NCI-H446 treated with DMSO at 0.1 percent for 48 hours (cell line): ENCODE measurements at places on chromosomes 2 and 18.

DNA sequence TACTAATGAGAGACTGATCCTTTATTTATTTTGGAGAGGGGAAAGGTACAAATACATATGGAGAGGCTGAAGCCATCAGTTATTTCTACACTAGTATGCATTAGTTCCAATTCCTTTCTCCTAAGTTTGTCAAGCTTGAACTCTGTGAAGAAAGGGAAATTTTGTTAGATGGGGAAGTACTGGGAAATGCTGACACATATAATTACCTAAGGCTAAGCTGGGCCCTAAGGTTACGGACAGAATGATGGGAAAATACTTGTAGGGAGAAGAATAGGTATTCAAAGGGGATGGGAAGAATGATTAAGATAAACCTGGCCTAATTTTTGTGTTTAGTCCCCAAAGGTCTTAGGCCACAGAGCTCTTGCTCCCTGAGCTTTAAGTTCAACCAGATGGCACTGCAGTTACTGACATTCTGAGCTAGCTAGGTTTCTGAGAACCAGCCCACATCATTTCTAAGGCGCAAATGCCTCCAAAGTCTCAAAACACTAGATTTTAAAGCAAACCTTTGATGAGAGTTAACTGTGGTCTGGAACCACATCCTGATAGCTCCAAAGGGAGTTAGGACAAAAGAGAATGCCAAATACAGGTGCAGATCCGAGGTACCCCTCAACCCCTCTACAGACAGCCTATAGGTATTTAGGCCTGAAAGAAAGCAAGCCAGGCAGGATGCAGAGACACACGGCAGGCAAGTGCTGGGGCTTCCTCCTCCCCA, 2.7 kb downstream of the TMEM163 start:
- no peak for DNase-seq

- DNase-seq: no peak
Observed at GRCh38 chr2:95347681-95348608, 50.8 kb downstream of the KCNIP3 start.

DNA sequence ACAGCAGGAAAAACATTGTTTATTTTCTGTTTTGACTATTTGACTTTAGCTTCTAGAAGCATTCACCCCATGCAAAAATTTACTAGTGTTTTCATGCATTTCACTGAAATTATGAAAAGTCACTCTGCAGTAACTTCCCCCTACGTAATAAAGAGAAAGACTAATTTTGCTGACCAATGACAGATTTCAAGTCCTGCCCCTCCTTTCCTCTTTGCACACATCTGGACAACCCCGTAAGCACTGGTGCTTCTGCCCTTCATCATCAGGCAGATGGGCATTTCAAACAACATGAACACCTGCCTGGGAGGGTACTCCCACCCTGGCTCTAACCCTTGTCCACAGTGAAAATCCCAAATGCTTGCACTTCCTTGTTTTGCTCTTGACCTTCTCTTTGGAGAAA, 815.0 kb upstream of the ID2 start:
- no peak for DNase-seq

- DNase-seq: no peak
Observed at GRCh38 chr2:233409286-233409991, 55.1 kb downstream of the DGKD start.

GRCh38 chr18:11689669-11690565, 853 bp downstream of the GNAL start:
- no peak for DNase-seq

GRCh38 chr18:48800876-48801727, 149.7 kb downstream of the SMAD7 start:
- no peak for DNase-seq

DNA sequence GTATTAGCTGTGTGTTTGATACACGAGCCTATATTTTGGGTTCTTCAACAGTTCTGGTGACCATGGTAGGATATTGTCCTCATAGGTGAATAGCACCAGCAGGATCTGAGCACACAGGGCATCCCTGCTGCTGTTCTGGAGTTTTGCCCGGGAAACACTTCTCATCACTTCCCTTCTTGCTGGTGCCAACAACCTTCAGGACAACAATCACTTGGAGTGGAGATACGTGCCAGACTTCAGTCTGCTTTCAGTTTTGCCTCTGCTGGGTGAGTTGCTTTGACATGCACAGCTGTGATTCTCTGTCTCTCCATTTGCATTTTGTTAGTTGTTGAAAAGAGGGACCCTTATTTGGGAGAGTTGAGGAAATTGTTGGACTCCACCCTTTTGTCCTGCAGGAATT, 1347.2 kb upstream of the DDX18 start:
- DNase-seq: no peak

- no peak for DNase-seq
Observed at GRCh38 chr18:75439348-75439747, 11.8 kb upstream of the SMIM21 start.

GRCh38 chr2:113268621-113269360, 9.9 kb downstream of the PAX8 start:
- DNase-seq: no peak

DNA sequence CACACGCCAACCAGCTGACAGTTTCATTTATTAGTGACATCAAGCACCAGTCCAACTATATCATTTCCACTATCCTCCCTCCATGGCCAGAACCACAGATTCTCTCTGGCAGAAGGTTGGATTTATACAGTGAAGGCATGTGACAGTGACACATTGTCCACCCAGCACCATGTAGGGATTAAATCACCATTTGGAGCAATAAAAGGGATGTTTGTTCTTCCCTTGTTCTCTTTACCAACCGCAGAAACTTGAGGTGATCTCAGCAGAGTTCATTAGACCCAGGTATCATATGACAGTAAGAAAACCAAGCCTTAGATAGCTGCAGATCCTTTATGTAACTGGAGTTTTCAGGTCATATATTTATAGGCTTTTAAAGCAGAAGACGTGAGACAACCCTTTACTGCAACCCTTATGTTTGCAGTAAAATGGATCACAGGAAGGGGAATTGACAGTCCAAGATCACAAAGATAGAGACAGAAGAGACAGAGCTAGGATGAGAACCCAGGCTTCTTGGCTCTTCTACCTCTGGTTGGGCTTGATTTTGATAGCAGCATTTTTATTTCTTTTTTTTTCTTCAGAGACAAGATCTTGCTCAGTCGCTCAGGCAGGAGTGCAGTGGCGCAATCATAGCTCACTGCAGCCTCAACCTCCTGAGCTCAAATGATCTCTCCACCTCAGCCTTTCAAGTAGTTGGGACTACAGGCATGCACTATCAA, 80.1 kb downstream of the XDH start:
- no peak for DNase-seq

- no peak for DNase-seq
Observed at GRCh38 chr2:195595825-195596224, 61.2 kb upstream of the SLC39A10 start.

DNA sequence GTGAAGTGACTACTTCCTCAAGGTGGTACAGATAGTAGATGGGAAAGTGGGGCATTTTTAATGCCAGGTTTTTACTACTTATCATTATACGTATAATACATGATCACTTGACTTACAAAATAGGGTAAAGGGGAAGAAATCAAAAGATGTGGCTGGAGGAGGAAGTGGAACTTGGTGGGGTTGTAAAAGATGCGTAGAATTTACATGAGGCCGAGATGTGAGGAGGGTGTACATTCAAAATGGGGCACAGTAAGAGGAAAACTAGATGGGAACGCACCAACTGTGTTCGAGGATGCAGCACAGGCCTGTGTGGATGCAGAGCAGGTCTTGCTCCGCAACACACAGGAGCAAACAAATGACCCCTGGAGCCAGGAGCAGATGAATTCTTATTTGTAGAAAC, 403.3 kb downstream of the TXNL1 start:
- DNase-seq: no peak

GRCh38 chr2:26620031-26620605, 21.0 kb downstream of the CIB4 start:
- no peak for DNase-seq

DNA sequence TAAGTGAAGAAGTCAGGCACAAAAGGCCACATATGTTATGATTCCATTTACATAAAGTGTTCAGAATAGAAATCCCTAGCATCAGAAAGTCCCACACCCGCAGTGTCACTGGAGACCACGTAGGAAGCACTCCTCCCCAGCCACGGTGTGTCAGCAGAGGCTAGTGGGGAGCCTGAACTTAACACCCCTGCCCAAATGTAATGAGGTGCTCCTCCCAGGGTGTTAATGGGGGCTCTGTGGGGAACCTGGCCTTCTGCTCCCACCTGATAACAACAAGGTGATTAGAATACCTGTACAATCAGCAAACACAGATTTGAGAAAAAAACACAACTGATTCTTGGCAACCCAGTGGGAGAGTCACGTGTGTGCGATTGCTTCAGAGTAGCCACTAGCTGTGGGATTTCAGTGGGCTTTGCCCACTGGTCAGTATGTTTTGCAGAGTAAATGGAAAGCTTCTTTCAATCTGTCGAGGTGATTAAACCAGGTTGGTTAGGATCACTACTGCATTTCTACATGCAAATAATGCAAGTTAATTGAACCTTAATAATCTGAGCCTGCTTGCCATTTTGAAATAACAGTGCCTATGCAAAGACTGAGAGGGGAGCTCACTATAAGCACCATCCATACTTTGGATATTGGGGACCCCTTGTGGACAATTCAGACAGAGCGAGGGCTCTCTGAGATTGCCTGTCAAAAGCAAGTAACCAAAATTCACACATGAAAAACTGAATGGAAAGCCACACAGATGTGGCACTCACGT, 20.6 kb upstream of the ATRAID start:
- peak; percentile 19 for DNase-seq

- DNase-seq: no peak
Observed at GRCh38 chr2:239775623-239776435, 249.3 kb downstream of the NDUFA10 start.

DNA sequence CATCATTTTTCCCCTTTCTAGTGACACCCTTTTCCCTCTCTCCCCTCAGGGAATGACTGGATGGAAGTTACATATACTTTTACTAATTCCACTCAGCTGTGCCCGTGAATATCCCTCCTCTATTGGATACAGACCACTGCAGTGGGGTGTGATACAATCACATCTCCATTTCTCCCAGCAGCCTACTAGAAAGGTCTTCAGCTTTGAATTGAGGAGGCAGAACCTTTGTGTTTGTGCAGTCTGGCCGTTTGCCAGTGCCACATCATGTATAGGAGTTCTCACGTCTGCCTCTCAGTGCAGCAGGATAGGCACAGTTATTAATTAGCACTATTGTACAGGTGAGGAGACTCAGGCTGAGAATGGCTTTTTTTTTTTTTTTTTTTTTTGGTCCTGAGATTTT, 16.4 kb downstream of the TNFRSF11A start:
- no peak for DNase-seq

DNA sequence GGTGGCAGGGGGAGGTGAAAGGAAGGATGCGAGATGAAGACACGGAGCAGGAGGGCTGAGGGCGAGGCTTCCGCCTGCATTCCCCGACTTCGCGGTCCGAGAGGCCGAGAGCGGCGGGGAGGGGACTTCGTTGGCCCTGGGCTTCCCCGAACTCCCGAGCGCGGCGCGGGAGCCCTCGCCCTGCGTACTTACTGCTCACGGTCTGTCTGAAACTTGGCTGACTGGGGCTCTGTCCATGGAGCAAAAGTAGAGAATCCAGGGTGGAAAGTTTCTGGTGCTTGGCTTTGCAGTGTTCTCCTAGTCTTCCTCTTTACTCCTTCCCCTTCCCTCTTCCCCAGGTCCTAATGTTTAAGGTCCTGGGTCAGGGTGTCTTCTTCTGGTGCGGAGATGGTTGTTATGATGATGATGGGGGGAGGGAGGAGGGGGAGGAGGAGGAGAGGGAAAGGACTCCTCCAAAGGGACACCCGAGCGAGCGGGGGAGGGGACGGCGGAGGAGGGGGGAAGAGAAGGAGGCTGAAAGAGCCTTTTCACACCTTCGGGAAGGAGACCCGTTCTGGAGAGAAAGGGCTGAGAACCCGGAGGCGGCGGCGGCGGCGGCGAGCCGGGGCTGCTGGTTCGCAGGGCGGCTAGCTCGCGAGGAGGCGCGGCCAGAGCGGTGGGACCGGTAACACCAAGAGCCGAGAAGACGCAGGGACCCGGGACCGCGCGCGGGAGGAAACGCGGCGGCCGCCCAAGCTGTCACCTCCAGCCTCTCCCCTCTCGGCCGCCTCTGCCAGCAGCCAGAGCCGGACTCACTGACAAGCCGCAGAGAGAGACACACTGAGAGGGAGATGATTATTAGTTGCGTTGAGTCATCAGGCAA, at the start of gene SATB2:
SATB2 (minus strand) TSS at position 793 of the 862 bp plus-strand sequence. CDS start 1,902 bp downstream, outside the sequence.
- DNase-seq: no peak

GRCh38 chr18:63395503-63395902, 26.8 kb downstream of the VPS4B start:
- DNase-seq: no peak

GRCh38 chr2:190695739-190696138, 46.9 kb downstream of the NAB1 start:
- DNase-seq: no peak

DNA sequence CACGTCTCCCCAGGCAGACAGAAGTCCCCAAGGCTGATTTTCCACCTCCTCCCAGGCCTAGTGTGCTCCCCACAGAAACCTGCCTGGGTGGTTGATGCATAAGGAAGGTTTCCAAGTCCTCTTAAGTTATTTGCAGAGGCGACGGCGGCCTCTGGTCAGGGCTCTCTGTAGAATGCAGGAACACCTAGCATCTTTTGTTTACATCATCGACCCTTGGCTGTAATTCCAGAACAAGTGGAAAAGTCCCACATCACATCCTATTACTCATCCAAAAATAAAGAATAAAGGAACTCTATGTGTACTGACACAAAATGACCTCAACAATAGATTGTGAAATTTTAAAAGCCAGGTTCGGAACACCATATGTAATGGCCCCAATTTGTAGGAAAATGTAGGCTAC, 211.1 kb downstream of the ALPK2 start:
- no peak for DNase-seq

GRCh38 chr2:73291093-73291460, 2.3 kb downstream of the EGR4 start:
- no peak for DNase-seq

DNA sequence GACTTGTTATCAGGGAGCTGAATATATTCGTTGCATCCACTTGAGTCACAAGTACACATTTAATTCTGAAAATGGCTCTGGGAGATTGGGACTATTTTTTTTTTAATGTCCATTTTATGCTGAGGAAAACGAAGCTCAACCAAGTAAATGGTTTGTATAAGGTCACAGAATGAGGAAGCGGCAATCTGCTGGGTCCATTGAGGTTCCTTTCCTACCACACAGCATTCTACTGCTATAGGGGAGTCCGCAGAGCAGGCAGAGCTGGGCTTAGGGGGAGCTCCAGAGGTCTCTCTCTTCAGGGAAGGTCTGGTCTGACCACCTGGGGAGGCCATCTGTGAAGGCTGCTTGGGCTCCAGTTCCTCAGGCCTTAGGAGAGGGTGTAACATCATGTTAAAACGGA, 77.9 kb downstream of the MCFD2 start:
- DNase-seq: no peak
